Natural killer cell treated with Interleukin-12 subunit alpha and Interleukin-12 subunit beta and Interleukin-15 and Interleukin-18, amount 100 ng/mL, for 72 hours (primary cell): ENCODE measurements at places on chromosomes 16 and 17. TPM values are rescaled to one million over a fixed set of nuclear protein-coding genes. Genes with fewer than 3 reads are reported as not detected.

Gene NPIPB6
- 13.8 TPM for total RNA-seq

- no peak overlapping the region for H3K4me3 ChIP-seq
- H3K4me1 ChIP-seq = peaks cover 40% of the 10 kb centered on the region
- no peaks in the 10 kb centered on the region for H3K36me3 ChIP-seq
These were observed 76.4 kb downstream of the SMG6 start for GRCh38 chr17:2227025-2227699.

DNA sequence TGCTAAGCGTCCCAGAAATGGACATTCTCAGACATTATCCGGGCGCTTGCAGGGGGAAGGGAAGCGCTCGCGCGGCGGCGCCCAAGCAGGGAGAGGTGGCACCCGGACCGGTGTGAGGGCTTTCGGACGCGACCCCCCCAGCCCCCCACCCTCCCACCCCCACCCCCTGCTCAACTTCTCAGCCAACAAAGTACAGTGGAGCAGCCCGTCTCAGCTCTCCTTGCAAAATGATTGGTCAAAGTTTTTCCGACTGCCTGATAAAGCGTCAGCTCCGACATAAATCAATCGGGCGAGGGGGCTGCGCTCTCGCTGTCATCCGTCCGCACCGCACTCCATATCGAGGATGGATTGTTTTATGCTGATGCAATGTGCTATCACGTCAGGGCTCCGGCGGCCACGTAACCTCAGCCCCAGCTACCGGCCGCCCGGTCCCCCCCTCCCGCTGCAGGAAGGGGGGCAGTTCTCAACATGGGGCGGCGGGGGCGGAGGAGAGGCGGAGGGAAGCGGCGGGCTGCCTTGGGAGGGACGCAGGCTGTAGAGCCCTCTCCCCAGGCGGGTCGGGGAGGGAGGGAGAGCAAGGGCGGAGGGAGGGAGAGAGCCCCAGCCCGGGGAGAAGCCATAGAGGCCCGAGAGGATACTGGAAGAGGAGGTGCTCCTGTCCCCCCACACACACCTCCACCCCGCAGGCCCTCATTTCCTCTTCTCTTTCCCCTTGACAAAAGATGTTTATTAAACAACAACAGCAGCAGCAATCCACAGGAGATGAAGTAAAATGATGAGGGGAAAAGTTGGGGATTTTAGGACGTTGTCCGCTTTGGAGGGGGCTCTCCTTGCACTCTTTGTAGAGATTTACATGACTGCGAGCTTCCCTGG is at the start of gene HOXB9:
HOXB9 (minus strand) TSS at position 114 of the 873 bp plus-strand sequence; CDS start at position 25, 89 bp downstream.
- peaks cover 15% of the 10 kb centered on the region for H3K4me1 ChIP-seq
- H3K27ac ChIP-seq = no peak within 1 kb of the TSS
- no peaks in the 10 kb centered on the region for H3K36me3 ChIP-seq
- peaks cover 65% of the 10 kb centered on the region for H3K27me3 ChIP-seq
- DNase-seq = peak; percentile 76
- H3K4me3 ChIP-seq = peak within 1 kb of the TSS; percentile 94

GRCh38 chr16:67773099-67773498 is 33.3 kb downstream of the RANBP10 start:
- H3K4me3 ChIP-seq = no peak overlapping the region
- no peaks in the 10 kb centered on the region for H3K36me3 ChIP-seq
- H3K27ac ChIP-seq = no peak overlapping the region

GRCh38 chr16:74756203-74756602 is 18.4 kb downstream of the FA2H start:
- DNase-seq = no peak
- H3K4me3 ChIP-seq = no peak overlapping the region
- no peaks in the 10 kb centered on the region for H3K36me3 ChIP-seq
- peaks cover 15% of the 10 kb centered on the region for H3K27me3 ChIP-seq
- no peaks in the 10 kb centered on the region for H3K4me1 ChIP-seq
- no peak overlapping the region for H3K27ac ChIP-seq

Gene TAC4
- not detected for total RNA-seq

DNA sequence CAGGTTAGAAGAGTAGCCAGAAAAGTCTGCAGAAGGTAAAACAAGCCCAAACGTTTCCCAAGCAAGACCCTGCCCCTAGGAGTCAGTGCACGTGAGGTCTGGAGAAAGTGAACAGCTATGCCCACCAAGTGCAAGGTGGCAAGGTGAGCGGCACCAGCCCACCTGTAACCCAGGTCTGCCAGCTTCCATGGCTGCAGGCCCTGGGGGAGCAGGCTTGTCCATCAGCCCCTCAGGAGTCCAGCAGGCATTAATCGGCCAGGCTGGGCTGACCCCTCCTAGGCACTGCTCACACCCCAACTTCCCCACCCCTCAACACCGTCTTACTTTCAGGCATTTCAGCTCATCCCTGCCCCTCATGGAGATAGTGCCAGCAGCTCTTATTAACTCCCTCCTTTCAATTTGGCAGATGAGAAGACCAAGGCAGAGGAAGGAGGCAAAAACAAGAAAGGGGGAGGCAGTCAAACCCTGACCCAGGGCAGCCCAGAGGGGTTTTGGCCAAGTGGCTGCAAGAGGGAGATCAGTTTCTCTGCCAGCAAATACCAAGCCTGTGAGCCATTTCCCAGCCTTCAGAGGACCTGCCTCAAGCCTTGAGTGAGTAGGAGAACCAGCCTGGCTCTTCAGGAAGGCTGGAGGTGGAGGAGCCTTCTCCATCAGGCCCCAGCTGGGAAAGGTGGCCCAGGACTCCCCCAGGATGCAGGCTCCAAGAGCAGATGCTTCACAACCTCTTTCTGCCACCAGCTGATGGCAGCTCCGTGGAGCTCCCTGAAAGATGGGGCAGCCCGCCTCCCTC is 14.7 kb downstream of the BEAN1 start:
- no peak for DNase-seq
- H3K27me3 ChIP-seq = peaks cover 24% of the 10 kb centered on the region
- H3K4me1 ChIP-seq = peaks cover 3% of the 10 kb centered on the region
- H3K4me3 ChIP-seq = no peak overlapping the region
- no peaks in the 10 kb centered on the region for H3K36me3 ChIP-seq

Gene TMEM100
- not detected for total RNA-seq

Gene CARD14
- not detected for total RNA-seq

Gene DNASE1L2
- 3.5 TPM for total RNA-seq

- H3K4me1 ChIP-seq = no peaks in the 10 kb centered on the region
- no peak for DNase-seq
- H3K27ac ChIP-seq = no peak overlapping the region
- H3K27me3 ChIP-seq = no peaks in the 10 kb centered on the region
These were observed 24.8 kb downstream of the POLR3E start for GRCh38 chr16:22322021-22322471.

Gene PSME3
- 152 TPM for total RNA-seq

- H3K4me1 ChIP-seq = no peaks in the 10 kb centered on the region
- no peak for DNase-seq
- H3K36me3 ChIP-seq = no peaks in the 10 kb centered on the region
- H3K27ac ChIP-seq = no peak overlapping the region
- no peak overlapping the region for H3K4me3 ChIP-seq
- H3K27me3 ChIP-seq = no peaks in the 10 kb centered on the region
These were observed 156.9 kb upstream of the KCNJ16 start for GRCh38 chr17:69918164-69918563.

- H3K27ac ChIP-seq = no peak overlapping the region
- H3K36me3 ChIP-seq = no peaks in the 10 kb centered on the region
- H3K4me1 ChIP-seq = peaks cover 11% of the 10 kb centered on the region
- no peaks in the 10 kb centered on the region for H3K27me3 ChIP-seq
- DNase-seq = no peak
These were observed 96.7 kb downstream of the CDYL2 start for GRCh38 chr16:80707686-80708085.

DNA sequence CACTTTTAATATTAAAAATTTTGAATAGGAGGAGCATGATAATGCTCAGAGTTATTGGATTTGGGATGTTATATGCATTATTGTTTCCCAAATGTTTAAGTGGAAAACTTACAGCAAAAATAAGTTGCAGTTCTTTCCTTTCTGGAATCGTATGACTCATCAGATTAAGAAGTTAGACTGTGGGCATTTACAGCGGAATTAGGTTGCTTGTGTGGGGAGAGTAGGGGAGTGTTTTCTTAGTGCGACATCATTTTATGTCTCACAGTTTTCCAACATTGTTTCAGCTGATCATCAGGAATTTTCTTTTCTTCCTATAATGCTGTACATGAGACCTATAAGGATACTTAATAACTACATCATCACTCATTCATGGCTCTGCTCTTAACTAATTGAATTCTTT is 1631.8 kb downstream of the CDH8 start:
- H3K4me1 ChIP-seq = no peaks in the 10 kb centered on the region
- H3K4me3 ChIP-seq = no peak overlapping the region
- H3K36me3 ChIP-seq = peaks cover 4% of the 10 kb centered on the region
- no peaks in the 10 kb centered on the region for H3K27me3 ChIP-seq
- H3K27ac ChIP-seq = no peak overlapping the region

DNA sequence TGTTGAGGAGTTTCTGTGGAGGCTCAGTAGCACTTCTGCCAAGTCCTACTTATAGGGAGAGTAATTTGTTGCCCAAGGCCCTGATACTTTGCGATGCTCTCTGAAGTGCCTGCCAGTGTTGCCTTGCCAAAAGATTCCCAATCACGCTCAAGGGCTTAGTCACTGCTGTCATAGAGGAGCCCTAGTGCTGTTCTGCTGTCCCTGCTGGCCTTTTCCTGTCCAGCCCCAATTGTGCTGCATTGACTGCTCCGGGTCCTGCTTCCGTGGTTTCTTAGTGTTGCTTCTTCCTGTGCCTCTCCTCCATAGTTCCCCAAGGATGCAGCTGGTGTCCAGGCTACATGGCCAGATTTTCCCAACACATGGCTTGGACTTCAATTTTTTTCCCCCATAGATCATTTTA is 13.9 kb downstream of the NUP93 start:
- no peaks in the 10 kb centered on the region for H3K27me3 ChIP-seq
- peaks cover 25% of the 10 kb centered on the region for H3K4me1 ChIP-seq
- H3K27ac ChIP-seq = no peak overlapping the region
- H3K4me3 ChIP-seq = no peak overlapping the region

Gene HOXB1
- total RNA-seq = not detected

Gene PIEZO1
- 298 TPM for total RNA-seq

GRCh38 chr16:10760858-10761257 is 17.2 kb downstream of the NUBP1 start:
- H3K36me3 ChIP-seq = peaks cover 22% of the 10 kb centered on the region
- H3K27ac ChIP-seq = no peak overlapping the region

- no peak for DNase-seq
- H3K27me3 ChIP-seq = no peaks in the 10 kb centered on the region
- H3K4me3 ChIP-seq = no peak overlapping the region
These were observed 13.6 kb downstream of the SMG6 start for GRCh38 chr17:2289878-2290478.

Gene NTN1
- total RNA-seq = 0.10 TPM

DNA sequence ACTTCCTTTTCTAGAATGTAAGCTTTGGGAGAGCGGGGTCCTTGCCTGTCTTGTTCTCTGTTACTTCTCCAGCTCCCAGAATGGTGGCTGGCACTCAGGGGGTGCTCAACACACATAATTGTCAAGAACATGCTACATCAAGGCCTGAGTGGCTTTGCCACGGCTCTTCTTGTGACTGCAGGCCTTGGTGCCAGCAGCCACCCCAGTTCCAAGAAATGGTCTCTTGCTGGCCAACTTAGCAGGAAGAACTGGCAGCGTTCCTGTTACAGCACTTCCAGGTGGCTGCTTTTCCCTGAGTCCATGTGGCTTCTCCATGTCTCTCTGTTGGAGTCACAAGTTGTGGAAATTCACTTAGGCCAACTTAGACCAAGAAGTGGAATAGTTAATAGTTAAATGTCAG is 36.1 kb downstream of the PRKCB start:
- DNase-seq = no peak
- H3K27ac ChIP-seq = peak overlapping the region; percentile 70
- peak overlapping the region; percentile 50 for H3K4me3 ChIP-seq
- no peaks in the 10 kb centered on the region for H3K27me3 ChIP-seq

Gene KRTAP9-2
- total RNA-seq = not detected

GRCh38 chr17:61383689-61384201 is 15.9 kb upstream of the TBX2 start:
- no peak overlapping the region for H3K4me3 ChIP-seq
- no peak overlapping the region for H3K27ac ChIP-seq
- no peaks in the 10 kb centered on the region for H3K36me3 ChIP-seq
- H3K4me1 ChIP-seq = no peaks in the 10 kb centered on the region
- H3K27me3 ChIP-seq = no peaks in the 10 kb centered on the region

Gene TERB1
- total RNA-seq = 0.64 TPM

DNA sequence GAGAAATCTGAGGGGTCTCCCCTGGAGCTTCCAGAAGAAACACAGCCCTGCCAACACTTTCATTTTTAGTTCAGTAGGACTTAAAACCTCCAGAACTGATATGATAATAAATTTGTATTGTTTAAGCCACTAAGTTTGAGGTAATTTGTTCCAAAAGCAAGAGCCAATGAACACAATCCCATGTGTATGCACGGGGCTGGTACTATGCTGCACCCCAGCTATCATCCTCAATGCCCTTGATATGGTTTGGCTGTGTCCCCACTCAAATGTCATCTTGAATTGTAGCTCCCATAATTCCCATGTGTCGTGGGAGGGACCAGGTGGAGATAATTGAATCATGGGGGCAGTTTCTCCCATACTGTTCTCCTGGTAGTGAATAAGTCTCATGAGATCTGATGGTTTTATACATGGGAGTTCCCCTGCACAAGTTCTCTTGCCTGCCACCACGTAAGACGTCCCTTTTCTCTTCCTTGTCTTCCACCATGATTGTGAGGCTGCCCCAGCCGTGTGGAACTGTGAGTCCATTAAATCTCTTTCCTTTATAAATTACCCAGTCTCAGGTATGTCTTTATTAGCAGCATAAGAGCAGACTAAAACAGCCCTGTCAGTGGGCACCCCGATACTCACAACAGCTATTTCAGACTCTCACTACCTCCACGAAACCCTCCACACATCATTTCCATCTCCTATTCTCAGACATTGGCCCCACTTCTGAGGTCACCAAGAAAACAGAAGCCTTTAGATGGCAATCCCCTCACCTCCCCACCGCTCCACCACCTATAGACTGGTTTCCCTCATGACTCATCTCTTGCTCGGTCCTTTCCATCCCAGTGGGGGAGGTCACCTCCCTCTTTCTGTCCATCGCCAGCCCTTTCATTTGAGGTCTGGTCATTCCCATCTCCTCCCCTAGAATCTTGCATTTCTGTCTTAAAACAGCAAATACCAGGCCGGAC is 8.9 kb upstream of the CACNG1 start:
- no peak overlapping the region for H3K27ac ChIP-seq
- peaks cover 9% of the 10 kb centered on the region for H3K27me3 ChIP-seq
- no peak overlapping the region for H3K4me3 ChIP-seq

DNA sequence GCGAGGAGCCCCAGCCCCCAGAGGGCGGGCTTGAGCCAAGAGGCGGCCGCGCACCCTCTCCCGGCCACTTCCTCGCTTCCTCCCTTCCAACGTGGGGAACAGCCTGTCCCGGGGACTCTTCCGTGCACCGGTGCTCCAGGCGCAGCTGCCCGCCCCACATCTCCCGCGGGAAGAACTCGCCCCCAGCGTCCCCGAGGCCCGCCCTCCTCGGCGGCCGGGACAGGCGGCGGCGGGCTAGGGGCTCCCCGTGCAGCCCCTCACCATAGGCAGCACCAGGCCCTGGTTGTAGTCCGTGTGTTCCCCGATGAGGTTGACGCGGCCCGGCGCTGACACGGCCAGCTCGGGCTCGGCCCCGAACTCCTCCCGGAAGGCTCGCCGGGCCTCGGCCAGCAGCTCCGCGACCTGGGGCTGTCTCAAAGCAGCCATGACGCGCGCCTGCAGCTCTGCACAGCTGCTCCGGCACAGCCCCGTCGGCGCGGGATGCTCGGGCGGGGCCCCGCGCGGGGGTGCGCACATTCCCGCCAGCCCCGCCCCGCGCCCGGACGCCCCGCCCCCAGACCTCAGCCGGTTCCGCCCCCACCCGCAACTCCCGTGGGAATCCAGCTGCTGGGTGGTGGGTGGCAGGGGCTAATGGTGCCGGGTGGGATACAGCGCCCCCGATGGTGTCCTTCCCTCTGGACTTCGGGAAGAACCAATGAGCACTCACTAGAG is at the start of gene GALK1:
GALK1 (minus strand) TSS at position 482 of the 711 bp plus-strand sequence; CDS start at position 426, 56 bp downstream.
- no peaks in the 10 kb centered on the region for H3K36me3 ChIP-seq
- no peaks in the 10 kb centered on the region for H3K27me3 ChIP-seq
- peak; percentile 80 for DNase-seq
- no peaks in the 10 kb centered on the region for H3K4me1 ChIP-seq
- H3K4me3 ChIP-seq = peak within 1 kb of the TSS; percentile 77
- peak within 1 kb of the TSS; percentile 77 for H3K27ac ChIP-seq
